ENCODE measurements at places on chromosomes 6 and 20.

GRCh38 chr6:18047406-18047805 lies 60.0 kb upstream of the KIF13A start:
- DNase-seq, result no peak

DNA sequence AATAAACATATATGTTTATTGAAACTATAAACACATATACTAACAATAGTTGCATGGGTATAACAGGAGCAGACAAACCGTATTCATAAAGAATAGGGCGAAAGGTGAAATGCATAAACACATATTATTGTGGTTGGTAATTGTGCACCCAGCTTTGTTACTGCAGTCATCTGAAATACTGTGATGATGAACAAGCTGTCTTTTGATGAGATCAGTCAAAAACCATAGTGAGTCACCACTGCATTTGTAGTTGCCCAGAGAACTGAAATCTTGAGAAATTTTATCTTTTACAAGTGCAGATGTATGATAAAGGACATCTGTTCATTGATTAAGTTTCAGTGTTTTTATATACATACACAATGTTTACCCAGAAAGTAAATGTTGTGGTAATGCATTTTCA lies 133.7 kb downstream of the MYO6 start:
- DNase-seq, result peak; percentile 70

- peak; percentile 61 for DNase-seq
These were observed 48.2 kb downstream of the IRF4 start for GRCh38 chr6:439641-440167.

DNA sequence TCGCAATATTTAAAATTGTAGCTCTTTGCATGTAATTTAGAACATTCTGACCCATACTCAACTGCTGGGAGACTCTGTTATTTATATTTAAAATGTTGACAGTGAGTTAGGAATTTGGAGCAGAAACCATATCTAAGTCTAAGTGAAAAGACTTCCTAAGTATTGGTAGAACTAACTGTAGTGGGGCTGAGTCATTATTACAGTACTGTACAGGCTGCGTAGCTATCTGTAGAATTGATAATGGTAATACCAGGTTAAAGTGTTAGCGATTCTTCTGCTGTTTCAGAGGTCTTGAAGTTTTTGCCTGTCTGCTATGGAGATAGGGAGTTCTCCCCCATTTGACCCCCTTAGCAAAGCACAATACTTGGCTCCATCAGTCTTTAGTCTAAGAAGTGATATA lies 3.6 kb downstream of the TOP1 start:
- no peak for DNase-seq

All from NCI-H2171 treated with DMSO at 0.1 percent for 48 hours (cell line).